Activated CD4-positive, alpha-beta T cell treated with anti-CD3 and anti-CD28 coated beads, Interleukin-2, Interleukin-6, amounts not matched to agents 100 ng/mL and 50 ng/mL, durations not matched to agents 16 hours and 8 hours (primary cell): ENCODE measurements at places on chromosomes 12 and 14.

GRCh38 chr14:56812364-56813141, 2.3 kb upstream of the OTX2 start:
- DNase-seq = no peak

GRCh38 chr12:131166717-131167116, 213.0 kb downstream of the ADGRD1 start:
- no peak for DNase-seq

DNA sequence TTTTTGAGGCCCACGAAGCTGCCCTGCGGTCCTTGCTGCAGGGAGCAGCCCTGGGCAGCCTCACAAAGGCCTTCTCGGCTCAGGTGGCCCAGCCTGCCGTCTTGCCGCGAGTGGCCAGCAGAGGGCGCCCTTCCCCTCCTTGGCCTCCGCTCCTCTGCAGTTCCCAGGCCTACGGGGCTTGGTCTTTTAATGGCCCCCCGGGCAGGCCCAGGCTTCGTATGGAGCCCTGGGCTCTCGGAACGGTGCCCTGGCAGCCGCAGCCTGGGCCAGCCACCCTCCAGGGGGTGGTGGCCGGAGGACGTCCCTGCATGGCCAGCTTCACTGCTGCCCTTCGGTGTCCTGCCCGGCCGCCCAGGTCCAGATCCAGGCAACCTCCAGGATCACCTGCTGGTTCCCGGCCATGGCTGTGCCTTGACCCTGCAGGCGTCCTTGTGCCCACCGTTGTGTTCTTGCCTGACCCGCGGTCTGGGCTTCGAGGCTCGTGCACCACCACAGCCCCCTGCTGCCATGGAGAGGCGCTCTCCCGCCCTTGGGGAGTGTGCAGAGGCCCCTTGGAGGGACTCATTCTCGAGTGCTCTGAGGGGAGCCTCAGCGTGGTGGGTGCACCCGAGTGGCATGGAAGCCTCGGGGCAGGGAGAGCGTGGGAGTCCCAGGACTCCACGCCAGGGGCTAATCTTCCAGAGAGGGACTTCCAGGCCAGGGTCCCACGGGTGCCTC, 9.4 kb downstream of the ASPG start:
- peak; percentile 80 for DNase-seq

- DNase-seq = no peak
These were observed 224.2 kb downstream of the LRFN5 start for GRCh38 chr14:41830714-41831406.

- DNase-seq = peak; percentile 67
These were observed 56.4 kb upstream of the RNU6-8 start for GRCh38 chr14:32259368-32260013.

- DNase-seq = no peak
These were observed 200.1 kb downstream of the DAD1 start for GRCh38 chr14:22388669-22389595.

GRCh38 chr12:40054555-40055227, 51.2 kb downstream of the SLC2A13 start:
- DNase-seq = no peak

DNA sequence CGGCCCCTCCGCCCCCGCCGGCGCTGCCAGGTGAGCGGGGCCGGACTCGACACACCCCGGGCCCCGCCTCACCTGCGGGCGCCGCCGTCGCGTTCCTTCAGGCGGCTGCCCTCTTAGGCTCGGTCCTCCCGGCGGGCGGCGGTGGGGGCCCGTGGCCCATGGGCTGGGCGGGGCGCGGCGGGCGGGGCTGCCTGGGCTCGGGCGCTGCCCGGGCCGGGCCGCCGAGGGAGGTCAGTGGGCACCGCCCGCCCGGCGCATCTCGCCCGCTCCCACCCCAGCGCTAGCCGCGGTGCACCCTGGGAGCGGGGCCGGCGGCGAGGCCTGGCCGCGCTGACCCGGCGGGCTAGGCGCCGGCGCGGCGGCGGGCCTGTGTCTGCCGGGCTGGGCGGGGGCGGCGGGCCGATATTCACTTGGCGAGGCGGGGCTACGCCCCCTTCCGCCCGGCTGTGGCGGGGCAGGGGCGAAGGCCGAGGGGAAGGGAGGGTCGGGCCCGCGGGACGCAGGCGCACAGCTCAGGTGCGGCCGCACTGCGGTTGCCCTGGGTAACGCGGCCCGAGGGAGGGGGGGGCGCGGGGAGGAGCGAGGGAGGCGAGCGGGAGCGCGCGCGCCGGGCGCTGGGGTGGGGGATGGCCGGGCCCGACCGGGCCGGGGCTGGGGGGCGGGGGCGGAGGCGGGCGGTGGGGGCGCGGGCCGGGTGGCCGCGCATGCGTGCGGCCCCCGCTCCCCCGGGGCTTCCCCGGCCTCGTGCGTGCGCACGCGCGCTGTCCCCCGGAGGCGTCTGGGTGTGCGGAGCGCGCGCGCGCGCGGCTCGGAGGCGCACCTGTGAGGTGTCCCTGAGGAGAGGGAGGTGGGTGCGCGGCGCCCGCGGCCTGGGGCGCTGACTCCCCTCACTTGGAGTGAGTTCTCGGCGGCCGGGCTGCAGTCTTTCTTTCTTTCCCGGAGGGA, at the start of the genes CCDC92 and ZNF664:
CCDC92 (minus strand) TSS at position 375 of the 945 bp plus-strand sequence. CDS start 28,526 bp downstream, outside the sequence.
ZNF664 (plus strand) TSS at position 759 of the 945 bp plus-strand sequence. CDS start 38,930 bp downstream, outside the sequence.
- DNase-seq = peak; percentile 96

DNA sequence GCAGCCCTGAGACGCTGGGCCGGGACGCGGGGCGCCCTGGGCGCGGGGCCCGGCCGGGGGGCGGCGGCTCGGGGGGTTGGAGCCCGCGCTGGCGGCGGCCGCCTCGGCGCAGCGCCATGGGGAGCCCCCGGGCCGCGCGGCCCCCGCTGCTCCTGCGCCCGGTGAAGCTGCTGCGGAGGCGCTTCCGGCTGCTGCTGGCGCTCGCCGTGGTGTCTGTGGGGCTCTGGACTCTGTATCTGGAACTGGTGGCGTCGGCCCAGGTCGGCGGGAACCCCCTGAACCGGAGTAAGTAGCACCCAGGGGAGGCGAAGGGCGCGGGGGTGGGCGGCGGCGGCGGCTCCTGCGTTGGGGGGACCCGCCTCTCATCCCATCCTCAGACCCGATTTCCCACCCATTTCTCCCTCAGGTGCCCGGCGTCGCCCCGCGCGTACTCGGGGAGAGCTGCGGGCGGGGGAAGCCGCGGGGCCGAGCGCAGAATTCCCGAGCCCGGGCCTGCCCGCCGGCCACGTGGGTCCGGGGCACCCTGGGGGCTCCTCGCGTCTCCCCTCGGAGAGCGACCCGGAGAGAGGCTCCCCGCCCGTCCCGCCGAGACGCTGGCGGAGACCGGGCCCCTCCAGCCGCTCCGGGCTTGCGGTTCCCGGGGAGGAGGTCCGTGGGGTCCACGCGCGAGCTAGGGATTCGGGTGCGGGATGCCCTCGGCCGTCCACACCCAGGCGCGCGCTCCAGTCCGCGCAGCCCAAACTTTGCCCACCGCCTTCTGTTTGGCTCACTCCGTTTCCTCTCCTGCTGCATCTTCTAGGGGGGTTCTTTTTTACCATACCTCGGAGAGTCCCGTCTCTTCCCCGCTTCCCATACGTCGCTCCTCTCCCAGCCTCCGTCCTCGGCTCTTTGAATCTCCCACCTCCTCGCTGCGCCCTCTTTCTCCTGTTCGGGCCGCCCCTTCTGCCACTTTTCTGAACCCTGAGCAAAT, 807 bp downstream of the B4GALNT3 start:
- peak; percentile 43 for DNase-seq

DNA sequence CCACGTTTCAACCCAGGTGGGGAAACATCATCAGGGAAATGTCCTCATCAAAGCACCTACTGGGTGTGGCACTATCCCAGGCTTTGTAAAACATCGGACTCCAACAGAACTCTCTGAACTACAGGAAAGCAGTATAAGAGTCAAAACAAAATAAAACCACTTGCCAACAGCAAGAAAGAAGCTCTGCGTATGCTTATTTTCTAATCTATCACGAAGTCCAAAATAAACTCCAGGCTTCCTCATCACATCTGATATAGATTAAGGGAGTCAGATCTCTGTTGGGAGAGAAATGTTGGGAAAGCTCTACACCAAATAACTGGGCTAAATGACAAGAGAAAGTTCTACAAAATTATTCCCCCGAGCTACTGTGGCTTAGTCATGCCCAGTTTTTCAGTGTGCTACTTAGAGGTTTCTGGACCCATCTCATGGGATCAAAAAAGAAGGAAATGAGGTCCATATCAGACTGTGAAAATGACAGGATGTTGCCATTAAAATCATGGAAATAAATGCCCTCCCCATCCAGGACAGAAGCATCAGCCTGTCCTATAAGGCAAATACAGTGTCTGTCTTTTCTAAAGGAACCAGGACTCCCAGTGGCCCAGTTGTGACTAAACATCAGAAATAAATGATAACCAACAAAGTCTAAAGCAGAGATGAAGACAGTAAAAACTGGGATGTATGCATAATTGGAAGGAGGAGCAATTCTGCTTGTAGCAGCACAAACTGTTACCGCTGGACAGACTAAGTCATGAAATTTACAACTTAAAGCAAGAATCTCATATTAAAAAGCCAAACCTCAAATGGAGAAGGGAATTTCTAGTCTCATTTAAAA, 149.5 kb downstream of the STXBP6 start:
- DNase-seq = no peak

GRCh38 chr14:71322655-71323250, 415.5 kb downstream of the PCNX1 start:
- peak; percentile 47 for DNase-seq

GRCh38 chr12:91947459-91947858, 198.2 kb downstream of the BTG1 start:
- peak; percentile 31 for DNase-seq

DNA sequence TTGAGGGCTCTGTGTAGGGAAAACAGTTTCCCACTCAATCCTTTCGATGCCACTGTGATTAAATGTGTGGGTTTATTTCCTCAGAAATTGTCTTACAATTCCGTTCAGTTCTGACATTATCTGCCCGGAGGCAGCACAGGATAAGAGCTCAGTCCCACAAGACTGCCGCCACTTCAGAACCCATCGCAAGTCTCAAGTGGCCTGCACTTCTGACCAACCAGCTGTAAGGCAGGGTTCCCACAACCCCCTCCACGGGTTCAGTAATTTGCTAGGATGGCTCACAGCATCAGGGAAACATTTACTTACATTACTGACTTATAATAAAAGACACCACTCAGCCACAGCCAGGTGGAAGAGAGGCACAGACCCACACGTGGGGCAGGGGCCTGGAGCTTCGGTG, 17.2 kb downstream of the BDKRB2 start:
- no peak for DNase-seq
